Left renal cortex interstitium (tissue), 4 donors: ENCODE measurements at places on chromosomes 2 and 18.

DNA sequence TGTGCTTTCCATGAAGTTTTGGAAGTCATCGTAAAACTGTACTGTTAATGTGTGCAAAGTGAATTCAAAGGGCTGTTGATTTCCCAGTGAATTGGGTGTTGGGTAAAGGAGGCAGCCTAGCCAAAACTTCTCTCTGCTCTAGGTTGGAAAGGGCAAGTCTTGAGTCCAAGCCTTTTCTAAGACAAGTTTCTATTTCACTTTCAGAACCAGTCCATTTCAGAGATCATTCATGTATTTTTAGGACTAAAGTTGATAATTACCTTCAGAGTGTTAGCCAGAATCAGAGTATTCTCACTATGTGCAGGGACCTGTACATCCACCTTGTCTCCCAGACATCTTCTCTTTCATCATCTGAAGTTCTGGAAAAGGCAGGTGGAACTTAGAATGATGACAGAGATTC is 636.1 kb upstream of the KLHL29 start:
- DNase-seq: no peak

DNA sequence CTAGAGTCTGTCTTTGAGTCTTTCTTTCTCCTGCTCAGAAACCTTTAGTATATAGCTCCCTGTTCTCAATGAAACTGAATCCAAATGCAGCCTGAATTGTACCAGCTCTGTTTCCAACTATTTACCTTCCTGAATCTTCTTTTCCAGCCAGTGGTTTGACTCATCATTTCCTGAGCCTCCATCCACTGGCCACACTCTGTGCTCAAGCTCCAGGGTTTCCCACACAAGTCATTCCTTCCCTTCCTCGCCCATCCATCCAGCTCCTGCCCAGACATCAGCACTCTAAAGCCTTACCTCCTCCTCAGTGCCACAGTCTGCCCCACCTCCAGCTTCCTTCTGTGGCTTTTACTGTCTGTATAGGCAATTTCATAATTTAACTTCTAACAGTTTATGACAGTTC is 233.6 kb upstream of the RASGRP3 start:
- DNase-seq: no peak

DNA sequence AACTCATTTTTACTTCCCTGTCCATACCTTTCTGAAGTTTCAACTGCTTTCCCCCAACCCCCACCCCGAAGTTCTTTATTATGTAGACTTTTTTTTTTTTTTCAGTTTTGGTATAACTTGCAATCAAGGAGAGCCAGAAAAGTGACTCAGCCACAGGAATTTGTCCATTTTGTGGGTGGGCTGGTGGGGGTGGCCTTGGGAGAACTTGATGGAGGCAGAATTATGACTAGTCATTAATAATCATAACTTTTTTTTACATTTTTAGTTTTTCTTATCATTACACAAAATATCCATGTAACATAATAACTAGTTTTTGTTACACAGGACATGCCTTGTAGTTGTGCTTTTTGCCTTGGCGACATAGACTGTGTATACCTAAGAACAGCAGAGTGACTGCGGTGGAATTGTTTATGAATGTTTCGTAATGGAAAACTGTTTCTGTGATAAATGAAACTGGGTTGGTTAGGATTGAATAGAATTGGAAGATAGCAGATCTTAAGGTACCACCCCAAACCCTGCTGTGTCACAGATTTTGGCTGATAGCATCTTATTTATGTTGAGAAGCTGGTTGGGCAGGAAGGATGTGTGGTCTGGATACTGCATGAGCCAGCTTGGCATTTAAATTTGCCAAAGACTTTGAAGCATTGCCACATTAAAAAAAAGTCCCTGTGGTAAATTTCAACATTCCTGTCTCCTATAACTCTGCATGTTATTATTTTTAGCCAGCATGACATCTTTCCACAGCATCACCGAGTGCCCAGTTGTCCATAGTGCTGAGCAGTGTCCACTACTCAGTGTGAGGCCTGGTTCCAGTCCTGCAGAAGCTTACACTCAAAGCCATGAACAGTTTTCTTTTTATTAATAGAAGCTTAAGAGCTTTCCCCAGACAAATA is 30.7 kb downstream of the LYPD6B start:
- DNase-seq: no peak

DNA sequence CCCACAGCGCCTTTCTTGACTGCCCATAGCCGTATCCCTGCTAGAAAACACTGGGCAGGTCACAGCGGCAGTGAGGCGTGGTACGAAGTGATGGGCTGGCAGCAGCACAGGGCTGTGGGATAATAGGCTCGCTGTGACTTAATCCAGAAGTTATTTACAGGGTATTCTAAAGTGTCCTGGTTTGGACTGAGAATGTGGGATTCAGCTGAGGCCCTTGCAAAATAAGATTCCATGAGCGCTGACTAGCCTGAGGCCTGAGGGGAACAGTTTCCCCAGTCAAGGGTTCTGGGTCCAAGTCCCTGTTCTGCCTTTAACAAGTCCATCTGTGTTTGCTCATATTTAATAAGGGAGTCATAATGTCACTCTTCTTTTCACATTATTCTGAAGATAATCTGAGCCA is 34.6 kb downstream of the SETBP1 start:
- no peak for DNase-seq

DNA sequence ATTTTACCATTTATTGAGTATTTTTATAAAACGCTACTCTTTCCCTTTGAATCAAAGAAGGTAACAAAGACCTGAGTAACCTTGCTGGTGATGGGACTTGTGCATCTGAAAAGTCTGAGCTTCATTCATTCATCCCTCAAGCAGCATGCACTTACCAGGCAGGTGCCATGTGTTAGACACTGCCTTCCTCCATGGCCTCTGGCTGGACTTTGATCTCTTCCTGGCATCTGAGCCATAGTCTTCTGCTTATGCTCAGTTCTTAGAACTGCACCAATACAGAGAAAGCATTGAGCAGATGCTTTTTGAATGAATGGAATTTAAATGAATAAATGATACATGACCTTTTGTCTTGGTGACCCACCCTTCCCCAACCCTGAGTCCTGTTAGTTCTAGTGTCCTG is 251.4 kb upstream of the COPS8 start:
- DNase-seq: no peak

DNA sequence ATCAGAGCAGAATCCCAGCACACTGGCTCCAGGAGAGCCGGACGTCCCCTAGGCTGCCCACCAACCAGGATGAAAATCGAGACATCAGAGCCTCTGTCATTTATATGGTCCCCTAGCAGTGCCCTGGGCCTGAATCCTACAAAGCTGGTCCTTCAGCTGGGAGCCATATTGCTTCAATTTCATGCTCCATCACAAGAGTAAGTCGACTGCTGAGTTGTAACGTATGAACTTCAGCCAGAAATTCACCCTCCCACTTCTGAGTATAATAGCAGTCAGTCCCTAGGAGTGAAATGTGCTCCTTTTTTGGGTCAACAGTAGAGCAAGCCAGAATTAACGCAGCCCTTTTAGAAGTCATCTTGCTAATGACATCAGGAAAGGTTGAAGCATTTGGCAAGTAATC is 126.4 kb downstream of the CCBE1 start:
- no peak for DNase-seq

DNA sequence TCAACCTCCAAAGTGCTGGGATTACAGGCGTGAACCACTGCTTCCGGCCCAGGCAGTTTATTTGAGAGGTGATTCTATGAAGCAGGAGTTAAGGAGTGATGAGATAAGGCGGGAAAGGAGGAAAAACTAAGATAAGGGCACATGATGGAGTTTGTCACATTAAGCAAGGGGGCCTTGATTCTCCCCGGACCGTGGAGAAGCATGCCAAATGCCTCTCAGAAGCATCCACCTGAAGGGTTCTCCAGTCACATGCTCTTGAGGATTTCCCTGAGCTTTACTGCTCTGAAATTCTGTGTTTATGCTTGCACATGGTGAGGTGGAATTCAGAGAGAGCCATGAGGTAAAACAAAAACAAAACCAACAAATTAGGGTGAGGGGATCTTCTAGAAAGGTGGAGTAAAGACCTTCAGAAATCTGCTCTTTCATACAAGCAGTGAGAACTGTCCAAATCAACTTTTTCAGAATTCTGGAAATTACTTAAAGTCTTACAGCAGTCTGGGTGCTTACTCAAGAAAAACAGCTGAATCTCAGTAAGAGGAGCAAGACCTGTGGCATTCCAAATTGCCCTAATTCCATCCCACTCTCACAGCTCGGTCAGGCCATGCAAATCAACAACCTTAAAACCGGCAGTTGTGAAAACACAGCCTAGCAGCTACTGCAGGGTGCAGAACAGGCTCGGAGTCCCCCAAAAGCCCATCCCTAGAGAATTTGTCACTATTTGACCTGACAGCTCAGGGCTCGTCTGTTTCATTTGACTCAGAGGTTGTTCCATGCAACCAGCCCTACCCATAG is 69.1 kb upstream of the CTLA4 start:
- no peak for DNase-seq

GRCh38 chr2:193690572-193690971 is 1495.8 kb upstream of the TMEFF2 start:
- no peak for DNase-seq

- DNase-seq: no peak
Observed at GRCh38 chr2:174893018-174893417, 112.2 kb downstream of the CHN1 start.

DNA sequence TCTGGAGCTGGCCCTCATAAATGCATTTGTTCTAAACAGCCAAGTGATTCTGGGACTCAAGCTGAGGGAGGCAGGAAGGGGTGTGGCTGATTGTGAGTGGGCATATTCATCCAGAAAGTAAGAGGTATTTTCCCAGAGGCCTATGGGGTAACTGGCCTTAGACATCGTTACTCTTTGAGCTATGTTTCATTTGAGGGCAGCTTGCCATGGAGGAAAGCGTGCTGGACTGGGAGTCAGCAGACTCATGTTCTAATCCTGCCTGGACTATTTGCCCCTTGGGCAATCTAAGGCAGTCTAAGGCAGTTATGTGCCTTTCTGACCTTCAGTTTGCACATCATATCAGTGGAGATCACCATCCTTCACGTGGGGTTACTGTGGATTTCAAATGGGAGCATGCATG is 93.5 kb upstream of the SLC14A2 start:
- no peak for DNase-seq

GRCh38 chr2:3513026-3513810 is 6.1 kb downstream of the ADI1 start:
- DNase-seq: no peak

DNA sequence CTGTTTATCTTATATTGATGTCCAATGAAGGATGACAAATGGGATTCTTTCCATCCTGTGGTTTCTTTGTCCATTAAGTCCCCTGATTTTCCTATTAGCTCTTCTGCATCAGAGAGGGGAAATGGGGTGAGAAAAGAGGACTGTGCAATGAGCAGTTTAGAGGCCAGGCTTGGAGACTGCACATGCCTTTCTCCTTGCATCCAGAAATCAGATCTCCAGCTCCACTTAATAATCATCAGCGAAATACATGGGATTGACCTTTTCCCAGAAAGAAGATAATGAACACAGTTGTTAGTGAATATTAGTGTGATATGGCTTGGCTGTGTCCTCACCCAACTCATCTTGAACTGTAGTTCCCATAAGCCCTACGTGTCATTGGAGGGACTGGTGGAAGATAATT is 697.4 kb downstream of the CBLN2 start:
- DNase-seq: no peak

DNA sequence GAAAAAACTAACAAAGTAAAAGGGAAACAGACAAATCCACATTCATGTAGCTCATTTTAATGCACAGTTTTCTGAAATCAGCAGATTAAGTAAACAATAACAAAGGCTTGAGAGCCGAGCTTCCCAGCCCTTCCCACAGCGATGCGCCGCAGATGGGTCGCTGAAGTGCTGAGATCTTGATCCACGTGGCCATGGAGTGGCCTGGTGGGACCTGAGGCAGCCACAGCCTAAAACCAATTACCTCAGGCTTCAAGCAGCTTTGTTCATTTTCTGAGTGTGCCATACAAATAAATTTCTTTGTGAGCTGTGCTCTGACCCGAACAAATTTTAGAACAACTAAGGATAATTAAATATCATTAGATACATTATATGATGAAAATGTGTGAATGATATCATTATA is 25.6 kb upstream of the CYRIA start:
- no peak for DNase-seq

DNA sequence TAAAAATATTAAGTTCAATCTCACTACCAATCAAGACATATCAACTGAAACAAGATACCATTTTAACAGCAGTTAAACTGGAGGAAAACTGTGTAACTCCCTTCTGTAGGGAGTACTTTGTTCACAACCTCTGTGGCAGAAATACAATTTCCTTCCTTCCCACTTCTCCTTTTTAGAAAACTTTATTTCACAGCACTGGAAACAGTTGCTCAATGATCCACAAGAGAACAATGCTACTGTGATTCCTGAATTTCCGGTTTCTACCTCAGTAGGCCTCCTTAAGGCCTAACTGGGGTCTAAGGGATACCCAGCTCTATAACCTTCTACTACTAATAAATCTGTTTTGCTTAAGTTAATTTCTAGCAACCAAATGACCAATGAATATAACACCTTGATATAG is 14.1 kb downstream of the TLK1 start:
- DNase-seq: no peak

- no peak for DNase-seq
Observed at GRCh38 chr2:221350616-221351015, 221.5 kb downstream of the EPHA4 start.
